ENCODE measurements at places on chromosomes 6 and 20.

DNA sequence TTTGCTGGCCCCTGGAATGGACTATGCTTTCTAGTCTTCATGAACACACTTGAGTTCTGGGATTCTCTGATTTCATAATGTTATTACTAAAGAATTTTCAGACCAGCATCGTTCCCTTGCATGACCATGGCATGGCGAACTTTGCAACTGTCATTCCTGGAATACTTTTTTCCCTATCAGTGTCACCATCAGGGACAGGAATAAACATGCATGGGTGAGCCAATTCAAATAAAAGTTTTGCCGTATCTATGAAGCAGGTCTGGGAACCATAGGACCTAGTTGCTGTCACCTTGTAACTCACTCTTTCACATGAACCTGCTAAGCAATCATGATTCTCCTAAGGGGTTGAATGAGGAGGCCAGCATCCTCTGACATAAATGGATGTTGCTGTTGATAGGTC, 68.2 kb upstream of the AGPAT4 start:
- no peak for DNase-seq

- DNase-seq, result no peak
These were observed 168.9 kb downstream of the ATXN1 start for GRCh38 chr6:16592223-16592911.

DNA sequence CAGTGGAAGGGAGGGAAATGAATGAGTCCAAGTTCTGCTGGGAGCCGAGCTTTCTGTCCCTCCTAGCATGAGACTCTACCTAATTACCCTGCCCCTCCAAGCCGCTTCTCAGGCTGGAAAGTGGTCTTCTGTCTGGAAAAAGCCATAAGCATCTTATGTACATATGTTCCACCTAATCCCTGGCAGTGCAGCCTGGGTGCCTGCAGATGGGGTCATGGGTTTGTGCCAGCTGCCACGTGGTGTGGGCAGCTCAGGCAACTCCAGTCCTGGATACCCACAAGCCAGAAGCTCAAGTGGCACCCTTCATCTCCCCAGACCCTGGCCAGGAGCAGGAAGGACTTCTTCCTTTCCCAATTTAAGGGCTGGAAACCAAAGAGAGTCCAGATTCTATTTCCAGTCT, 253.1 kb downstream of the LY86 start:
- no peak for DNase-seq

GRCh38 chr6:159312206-159312605, 143.0 kb downstream of the FNDC1 start:
- no peak for DNase-seq

- DNase-seq, result no peak
These were observed 43.4 kb upstream of the FABP7 start for GRCh38 chr6:122736163-122736562.

DNA sequence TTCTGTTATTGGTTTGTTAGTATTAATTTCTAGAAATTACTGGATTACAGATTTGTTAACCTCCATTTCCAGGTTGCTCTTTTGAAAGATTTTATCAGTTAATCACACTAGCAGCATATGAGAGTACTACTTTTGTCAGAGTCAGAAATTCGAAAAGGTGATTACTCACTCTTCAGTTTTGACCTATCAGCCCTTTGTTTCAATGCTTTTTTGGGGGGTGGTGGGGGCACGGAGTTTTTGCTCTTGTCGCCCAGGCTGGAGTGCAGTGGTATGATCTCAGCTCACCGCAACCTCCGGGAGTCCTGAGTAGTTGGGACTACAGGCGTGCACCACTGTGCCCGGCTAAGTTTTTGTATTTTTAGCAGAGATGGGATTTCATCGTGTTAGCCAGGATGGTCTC, 149.2 kb downstream of the JARID2 start:
- DNase-seq, result no peak

GRCh38 chr20:17589161-17589834, 19.4 kb downstream of the DSTN start:
- no peak for DNase-seq

DNA sequence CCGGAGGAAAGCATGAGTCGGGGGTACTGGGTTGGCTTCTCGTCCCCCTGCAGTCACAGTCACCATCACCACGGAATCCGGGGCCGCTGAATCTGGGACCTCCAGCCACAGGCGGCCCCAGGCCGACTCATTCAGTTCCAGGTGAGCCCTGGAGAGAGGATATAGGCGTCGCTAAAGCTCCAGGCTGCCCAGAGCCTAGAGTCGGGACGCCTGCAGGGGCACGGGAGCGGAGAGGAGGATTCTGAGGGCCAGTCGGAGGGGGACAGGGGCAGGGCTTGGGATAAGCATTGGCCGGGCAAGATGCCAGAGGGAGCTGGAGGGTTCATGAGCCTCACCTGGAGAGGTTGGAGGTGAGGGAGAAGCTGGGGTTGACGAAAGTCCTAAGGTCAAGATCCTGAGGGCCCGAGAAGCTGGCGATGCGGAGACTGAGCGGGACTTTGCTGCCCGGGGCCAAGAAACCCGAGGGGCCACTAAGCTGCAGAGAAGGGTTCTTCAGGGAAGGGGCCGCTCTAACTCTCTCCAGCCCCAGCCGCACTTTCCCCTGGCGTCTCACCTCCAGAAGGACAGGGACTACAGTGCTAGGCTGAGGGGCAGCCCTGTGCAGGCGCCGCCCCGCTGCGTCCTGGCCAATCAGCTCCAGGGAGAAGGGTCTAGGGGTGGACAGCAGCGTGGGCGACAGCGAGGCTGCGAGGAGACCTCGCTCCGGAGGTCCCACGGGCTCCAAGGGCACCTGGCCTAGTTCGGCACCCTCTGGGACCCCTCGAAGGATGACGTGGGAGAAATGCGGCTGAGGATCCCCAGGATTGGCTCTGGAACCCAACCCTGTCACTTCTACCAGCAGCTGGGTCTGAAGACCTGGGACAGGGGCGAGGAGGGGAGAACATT, 3.7 kb downstream of the SAPCD1 start:
- no peak for DNase-seq

- DNase-seq, result no peak
These were observed 26.0 kb downstream of the MAS1 start for GRCh38 chr6:159916752-159917151.

GRCh38 chr6:63652980-63653379, 17.4 kb downstream of the PHF3 start:
- no peak for DNase-seq

GRCh38 chr6:30101444-30102413, 11.2 kb downstream of the TRIM31 start:
- peak; percentile 87 for DNase-seq

GRCh38 chr6:43842231-43842794, 72.3 kb downstream of the VEGFA start:
- DNase-seq, result no peak

- DNase-seq, result peak; percentile 36
These were observed 446.3 kb downstream of the PREX1 start for GRCh38 chr20:48381353-48382120.

GRCh38 chr6:100459592-100460184, 5.0 kb downstream of the SIM1 start:
- no peak for DNase-seq

- DNase-seq, result peak; percentile 83
These were observed 18.0 kb downstream of the PRPH2 start for GRCh38 chr6:42704251-42704936.

DNA sequence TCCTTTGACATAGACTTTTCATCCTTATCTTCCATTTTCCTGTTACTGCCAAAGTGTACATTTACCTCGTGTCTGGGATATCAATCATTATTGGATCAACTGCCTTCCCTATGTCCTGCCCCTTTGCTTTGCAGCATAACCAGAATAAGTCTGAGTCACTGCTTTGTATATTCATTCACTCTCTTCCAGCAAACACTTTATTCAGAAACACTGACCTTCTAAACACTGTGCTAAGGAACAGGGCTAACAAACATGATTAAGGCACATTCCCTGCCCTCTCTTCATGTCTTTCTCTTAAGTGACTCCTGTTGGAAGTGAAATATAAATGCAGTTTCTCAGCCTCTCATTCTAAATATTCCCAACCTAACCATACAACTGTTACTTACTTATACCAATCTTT, 66.9 kb downstream of the COL19A1 start:
- no peak for DNase-seq

GRCh38 chr6:33716890-33717632, 5.6 kb upstream of the UQCC2 start:
- DNase-seq, result no peak

DNA sequence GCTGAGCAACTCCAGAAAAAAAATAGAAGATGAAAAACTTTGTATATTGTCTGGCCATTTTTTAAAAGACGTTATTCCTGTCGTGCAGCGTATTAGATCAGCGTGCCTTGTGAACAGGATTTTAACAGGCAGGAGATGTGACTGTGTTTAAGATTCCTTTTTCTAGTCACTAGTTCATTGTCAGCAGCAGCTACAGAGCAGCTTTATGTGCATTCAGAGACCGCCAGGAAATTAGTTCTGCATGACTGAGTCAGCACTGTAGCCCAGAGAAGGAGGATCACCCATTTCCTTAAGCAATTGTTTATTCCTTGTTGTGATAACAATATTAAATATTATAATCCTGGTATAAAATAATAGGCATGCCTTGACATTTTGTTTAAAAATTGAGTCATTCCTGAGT, 75.4 kb upstream of the ADGRB3 start:
- no peak for DNase-seq

- no peak for DNase-seq
These were observed 12.4 kb downstream of the SIRPA start for GRCh38 chr20:1907586-1907985.

- DNase-seq, result no peak
These were observed 496.5 kb downstream of the MAFB start for GRCh38 chr20:40192529-40192928.

DNA sequence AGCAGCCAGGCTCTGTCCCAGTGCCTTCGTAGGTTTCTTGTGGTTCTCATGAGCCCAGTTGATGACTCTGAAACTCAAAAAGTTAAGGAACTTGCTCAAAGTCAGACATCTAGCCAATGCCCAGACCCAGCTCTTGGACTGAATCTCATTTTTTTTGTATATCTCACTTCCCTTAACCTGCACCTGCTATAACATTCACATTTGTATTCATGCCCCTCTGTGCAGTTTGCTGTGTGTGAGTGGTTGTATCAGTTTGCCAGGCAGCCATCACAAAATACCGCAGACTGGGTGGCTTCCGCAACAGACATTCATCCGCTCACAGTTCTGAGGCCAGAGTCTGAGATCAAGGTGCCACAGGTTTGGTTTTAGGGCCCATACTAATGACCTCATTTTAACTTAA, 49.9 kb downstream of the IPCEF1 start:
- no peak for DNase-seq

DNA sequence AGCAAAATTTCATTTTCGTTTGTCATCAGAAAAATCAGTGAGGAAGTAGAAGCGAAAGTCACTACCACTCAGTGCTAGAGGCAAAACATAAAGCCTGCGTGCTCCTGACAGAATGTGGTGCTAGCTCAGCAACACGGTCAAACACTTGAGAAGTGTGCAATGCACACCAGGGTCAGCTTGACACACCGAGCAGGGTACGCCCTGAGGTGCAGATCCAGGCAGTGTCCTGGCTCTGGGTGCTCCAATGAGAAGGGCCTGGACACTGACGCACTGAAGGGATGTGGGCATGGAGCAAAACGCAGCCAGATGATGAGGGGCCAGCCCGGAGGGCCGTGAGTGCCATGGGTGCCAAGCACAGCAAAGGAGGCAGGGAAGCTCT, 5.9 kb downstream of the RNASET2 start:
- DNase-seq, result no peak

DNA sequence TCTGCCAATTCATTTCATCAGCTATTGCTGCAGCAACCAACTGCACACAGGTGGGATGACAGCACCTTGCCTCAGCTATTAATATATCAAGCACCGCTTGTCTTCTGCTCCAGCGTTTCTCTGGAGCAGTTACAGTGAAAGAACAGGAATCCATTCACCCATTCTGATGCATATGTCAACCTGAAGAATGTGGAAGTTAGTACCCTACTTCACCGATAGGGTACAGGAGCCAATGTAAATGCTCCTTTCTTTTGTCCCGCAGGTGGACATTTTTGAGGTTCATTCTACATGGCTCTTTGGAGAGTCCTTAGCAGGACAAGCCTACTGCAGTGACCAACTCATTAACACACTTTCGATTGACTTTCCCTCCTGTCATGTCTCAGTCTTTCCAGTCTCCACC, 139.9 kb upstream of the PRND start:
- DNase-seq, result no peak

DNA sequence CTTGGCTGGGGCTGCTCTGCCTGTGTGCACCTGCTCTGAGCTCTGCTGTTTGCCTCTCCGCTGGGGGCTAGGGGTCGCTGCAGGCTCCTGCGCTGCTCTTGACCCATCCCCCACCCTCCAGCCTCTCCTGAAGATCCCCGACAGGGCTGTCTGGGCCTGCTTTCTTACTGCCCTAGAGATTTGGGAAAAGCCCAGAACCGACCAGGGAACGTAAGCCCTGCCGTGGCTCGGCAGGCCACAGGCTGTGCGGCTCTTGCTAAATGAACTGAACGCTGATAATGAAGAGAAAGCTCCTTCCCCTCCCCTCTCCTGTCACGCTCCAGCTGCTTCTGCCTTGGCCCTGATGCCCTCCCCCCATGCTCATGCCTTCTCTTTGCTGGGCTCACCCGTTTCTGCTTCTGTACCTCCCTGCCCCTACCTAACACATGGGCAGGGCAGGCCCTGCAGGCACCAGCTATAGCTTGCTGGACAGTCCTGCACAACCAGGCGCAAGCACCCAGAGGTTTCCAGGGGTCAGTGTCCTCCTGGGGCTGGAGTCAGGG, 32.0 kb upstream of the PCMTD2 start:
- DNase-seq, result peak; percentile 77

- DNase-seq, result peak; percentile 90
These were observed 17.3 kb downstream of the GABRR2 start for GRCh38 chr6:89297695-89298351.
